ENCODE measurements at places on chromosomes 7 and 10.

GRCh38 chr10:124420254-124420653 is 1.5 kb upstream of the OAT start:
- no peak for DNase-seq

- DNase-seq, result no peak
Measured at GRCh38 chr10:48277093-48277492, 2.6 kb upstream of the FRMPD2 start.

DNA sequence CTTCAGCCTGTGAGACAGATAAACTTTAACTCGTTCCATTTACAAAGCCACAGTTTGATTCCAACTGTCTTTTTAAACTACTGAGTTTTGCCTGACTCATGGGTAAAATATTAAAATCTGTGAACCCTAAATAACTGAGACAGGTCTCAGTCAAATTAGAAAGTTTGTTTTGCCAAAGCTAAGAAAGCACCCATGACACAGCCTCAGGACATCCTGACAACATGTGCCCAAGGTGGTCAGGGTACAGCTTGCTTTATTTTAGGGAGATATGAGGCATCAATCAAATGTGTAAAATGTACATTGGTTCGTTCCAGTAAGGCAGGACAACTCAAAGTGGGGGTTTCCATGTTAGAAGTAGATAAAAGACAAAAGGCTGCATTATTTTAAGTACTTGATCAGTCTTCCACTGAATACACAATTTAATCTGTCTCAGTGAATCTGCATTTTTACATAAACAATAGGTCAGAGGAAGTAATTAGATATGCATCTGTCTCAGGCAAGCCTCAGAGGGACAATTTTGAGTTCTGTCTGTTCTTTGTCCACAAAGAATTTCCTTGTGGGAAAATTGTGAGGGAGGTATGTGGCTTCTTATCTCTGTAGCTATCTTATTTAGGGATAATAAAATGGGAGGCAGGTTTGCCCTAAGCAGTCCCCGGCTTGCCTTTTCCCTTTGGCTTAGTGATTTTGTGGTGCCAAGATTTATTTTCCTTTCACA is 11.0 kb upstream of the PIP start:
- peak; percentile 42 for DNase-seq

DNA sequence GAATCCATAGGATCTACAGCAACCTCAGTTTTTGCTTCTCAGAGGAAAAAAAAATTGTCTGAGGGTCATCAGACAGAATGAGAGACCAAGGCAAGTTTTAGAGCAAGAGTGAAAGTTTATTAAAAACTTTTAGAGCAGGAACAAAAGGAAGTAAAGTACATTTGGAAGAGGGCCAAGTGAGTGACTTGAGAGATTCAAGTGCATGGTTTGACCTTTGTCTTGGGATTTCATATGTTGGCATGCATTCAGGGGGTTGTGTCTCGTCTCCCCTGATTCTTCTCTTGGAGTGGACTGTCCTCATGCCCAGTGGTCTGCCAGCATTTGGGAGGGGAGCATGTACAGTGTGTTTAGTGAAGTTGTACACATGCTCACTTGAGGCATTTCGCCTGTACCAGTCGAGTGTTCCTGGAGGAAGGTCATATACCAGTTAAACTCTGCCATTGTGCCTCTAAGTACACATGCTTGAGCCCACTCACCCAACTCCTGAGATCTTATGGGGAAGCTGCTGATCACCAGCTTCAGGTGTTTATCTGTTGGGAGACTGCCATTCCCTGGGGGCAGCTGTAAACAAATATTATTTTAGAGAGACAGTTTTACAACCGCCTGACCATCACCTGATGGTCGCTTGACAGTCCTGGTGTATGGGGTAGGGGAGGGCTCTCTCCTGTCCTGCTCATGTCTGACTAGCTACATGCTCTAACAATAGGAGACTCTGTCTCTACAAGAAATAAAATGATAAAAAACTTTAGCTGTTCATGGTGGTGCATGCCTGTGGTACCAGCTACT is 109.4 kb downstream of the EEPD1 start:
- no peak for DNase-seq

DNA sequence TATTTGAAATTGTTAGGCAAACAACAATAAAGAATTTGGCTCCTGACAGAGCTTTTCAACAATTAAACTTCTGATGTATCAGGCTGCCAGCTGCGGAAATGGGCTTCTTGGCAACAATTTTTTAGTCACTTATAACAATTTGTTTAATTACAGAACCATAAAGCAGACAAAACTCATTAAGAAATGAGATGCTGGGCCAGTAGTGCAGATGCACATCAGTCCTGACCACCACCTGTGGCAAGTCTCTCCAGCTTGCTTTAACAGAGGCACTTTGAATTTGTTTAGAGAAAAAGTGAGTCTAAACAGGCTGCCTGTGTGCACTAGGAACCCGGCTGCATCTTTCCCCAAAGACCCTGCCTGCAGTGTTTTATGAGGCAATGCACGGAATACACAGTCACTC is 1124.4 kb downstream of the NXPH1 start:
- no peak for DNase-seq

- no peak for DNase-seq
Measured at GRCh38 chr10:71777213-71777985, 4.1 kb upstream of the VSIR start.

GRCh38 chr7:159040912-159041711 is 103.6 kb downstream of the VIPR2 start:
- DNase-seq, result no peak

DNA sequence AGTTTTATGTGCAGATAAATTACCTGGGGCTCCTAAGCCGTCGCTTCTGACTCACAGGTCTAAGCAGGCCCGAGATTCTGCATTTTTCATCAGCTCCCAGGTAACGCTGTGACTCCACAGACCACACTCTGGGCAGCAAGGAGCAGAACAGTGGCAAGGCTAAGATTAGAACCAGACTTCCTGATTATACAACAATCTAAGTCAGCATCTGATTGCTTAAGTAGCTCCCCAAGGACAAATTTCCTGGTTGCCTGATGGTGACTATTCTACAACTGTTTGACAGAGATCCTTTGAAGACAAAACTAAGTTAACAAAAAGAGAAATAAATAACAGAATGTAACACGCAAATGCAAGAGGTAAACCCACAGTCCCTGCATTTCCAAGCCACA is 69.0 kb downstream of the CREB3L2 start:
- peak; percentile 88 for DNase-seq

GRCh38 chr7:734214-734613 is 7.1 kb upstream of the PRKAR1B start:
- no peak for DNase-seq
